ENCODE measurements at places on chromosomes 4 and X.

DNA sequence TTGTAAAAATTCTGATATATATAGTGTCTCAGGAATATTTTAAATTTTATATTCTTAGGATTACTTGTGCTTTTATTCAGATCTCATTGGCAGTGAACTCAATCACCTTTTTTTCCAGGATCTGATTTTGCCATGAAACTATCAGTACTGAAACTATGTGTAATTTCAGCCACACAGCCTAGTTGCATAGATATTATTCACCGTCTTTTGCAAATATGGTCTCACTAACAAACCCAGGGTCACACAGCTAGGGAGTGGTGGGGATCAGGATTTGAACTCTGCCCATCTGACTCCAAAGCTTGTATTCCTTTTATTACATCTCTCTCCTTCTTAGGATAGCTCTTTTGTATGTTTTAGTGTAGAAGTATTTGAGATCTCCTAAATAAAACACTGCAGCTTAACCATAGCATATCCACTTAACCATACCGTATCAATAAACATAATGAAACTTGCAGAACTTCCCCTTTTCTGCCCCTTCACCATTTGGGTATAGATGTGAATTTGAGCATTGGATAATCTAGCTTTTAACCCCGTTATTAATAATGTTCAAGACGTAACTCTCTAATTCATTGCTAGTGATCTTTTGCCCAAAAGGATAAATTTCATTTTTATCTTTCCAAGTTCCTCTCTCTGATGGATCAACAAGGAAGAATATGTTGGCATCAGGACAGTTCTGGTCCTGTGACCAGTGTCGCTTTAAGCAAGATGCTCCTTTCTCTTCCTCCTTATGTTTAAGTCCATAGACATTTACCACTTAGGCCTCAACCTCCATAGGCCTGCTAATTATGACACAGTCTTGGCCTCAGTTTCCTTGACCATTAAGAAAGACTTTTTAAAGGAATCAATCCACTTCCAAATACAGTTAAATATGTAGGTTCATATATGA lies 74.6 kb downstream of the RAPGEF2 start:
- no peak for DNase-seq

DNA sequence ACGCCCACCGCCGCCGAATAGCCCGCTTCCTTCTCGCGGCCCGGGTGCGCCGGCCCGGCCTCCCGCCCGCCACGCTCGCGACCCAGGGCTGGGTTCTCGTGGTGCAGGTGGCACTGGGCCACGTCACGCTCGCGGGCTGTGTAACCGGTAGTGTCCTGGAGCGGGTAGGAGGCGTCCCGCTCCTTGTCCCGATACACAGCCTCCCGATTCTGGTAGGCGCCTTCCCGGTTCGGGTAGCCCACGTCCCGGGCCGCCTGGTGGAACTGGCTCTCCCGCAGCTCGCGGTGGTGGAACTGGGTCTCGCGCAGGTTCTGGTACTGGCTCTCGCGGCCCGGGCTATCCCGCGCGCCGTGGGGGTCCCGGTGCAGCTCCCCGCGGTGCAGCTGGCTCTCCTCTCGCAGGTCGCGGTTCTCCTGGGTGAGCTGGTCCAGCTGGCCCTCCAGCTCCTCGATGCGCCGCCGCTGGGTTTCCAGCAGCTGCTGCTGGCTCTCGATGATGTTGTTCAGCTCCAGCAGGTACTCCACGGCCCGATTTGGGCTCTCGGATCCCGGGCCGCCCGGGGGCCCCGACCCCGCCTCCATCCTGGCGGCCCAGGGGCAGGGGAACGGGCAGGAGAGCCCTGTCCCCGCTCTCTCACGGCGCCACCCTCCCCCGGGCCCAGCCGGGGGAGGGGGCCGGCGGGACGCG lies 39.3 kb upstream of the IQSEC2 start:
- DNase-seq = peak; percentile 6

GRCh38 chr4:72063726-72064125 lies 31.9 kb downstream of the NPFFR2 start:
- DNase-seq = no peak

DNA sequence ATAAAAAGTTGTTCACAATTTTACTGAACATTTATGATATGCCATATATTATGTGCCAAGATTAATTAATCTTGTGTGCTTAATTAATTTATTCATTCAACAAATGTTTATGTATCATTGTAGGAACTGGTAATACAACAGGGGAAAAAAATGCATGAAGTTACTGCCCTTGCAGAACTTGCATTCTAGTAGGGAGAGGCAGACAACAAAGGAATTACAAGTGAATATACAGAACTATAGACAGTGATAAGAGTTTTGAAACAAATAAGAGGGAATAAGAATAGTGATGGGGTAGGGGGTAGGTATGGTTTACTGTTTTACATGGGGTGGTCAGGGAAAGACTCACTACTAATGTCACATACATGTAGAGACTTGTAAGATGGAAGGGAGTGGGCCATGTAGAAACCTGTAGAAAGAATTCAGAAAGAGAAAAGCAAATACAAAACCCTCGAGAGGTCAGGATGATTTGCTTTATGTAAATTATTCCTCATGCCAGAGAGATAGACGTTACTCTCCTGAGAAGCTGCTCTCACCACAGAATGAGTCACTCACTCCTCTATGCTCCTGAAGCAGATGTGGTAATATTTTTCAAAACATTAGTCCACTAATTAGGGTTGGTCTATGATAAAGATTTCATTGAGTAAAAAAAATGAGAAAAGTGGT lies 855.0 kb upstream of the GRID2 start:
- DNase-seq = no peak

DNA sequence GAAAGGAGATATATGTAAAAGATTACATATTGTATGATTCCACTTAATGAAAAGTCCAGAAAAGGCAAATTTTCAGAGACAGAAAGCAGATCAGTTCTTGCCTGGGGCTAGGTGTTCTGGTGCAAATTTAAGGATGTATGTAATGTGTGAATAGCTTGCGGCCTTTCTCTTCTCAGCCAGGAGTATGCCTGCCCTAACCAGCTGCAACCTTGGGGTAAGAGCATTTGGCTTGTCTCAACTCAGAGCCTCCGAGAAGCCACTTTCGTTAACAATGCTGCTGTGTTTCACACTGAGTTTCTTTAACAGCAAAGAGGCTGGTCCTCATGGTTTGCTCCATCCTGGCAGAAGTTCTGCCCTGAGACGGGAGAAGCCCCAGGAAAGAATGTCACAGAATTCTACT lies 102.7 kb downstream of the SPCS3 start:
- DNase-seq = no peak

GRCh38 chr4:11774346-11774745 lies 345.7 kb upstream of the HS3ST1 start:
- DNase-seq = no peak

GRCh38 chrX:16162391-16162790 lies 4.9 kb upstream of the MAGEB17 start:
- DNase-seq = no peak

DNA sequence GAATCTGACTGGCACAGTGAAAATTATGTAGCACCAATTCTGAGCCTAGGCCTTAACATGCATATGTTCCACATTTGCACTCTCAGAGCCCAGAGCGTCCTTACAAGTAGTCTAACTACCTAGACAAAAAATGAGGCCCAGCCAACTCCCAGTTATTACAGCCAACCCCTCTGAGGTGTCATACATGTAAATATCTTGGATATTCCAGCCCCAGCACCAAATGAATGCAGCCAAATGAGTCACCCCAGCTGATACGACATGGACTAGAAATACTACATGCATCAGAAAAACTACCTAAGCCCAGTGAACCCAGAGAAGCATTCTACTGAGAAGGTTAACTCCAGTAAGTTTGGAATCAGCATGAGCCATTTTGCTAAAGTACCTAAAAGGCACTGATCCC lies 145.1 kb downstream of the STPG2 start:
- DNase-seq = no peak

DNA sequence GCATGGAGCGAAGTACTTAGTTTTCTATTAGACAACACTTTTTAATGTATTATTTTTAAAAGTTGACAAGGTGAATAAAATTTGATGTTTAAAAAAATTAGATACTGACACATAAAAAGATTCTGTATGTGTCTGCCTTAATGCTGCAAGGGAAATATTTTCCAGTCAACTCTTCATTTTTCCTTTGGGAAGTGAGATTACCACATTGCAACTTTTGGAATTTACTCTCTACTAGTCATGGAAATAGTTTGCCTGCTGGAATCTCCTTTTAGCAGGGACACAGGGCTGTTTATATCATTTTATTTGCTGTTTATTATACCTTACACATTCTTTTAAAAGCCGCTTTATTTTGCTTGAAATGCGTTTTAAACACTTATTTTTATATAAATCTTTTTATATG lies 135.1 kb downstream of the MID1 start:
- DNase-seq = no peak

DNA sequence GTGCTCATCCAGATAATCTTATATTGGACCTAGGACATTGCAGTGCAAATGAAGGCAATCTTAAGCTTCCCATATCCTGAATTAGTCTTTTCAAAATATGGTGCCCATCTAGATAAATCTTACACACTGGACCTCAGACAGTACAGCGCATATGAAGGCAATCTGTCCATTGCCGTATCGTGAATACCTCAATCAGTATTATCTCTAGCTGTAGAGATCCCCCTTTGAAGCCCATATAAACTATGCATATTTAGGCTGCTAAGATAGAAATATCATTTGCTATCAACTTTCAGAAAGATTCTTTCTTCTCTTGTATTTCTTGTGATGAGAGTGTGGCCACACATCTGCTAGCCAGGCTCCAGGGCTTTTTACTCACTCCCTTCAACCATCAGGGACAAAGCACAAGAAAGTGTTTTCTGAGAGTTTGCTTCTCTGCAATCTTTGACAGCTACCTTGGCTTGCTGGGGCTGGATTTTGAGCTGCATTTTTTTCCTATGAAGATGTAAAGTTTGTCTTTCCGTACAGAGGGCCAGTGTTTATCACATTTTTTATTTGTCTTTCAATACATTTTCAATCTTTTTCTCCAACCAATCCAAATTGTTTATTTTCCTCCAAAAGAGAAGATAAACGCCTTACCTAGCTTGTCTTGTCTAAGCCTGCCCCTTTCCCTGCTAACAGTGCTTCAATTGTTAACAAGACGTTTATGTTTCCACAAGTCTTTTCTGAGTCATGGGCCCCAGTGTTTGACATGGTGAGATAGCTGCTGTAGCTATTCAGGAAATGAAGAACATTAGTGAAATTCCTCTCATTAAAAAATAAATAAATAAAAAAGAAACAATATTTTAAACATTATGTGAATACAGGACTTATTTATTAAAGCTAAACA lies 57.6 kb upstream of the FAT1 start:
- DNase-seq = no peak

GRCh38 chrX:108091878-108092291 lies 307 bp downstream of the ATG4A start:
- no peak for DNase-seq

DNA sequence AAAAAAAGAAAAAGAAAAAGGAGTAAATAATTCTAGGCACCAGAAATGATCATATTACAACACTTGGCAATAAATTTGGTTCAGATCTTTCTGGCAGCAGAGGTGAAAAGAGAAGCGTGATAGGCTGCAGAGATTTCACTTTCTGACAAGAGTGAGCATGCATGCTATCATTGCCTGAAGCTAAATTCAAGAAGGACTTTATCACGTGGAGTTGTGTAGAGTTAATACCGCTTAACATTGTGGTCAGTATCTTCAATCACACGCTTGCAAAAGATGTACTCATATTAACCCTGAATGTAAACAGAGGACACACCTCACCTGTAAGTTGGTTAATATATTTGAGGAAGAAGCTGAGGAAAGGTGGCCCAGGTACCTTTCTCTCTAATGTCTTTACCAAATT lies 31.4 kb upstream of the RBPJ start:
- no peak for DNase-seq

- no peak for DNase-seq
Observed at GRCh38 chrX:135015523-135016245, 6.7 kb downstream of the RTL8B start.

DNA sequence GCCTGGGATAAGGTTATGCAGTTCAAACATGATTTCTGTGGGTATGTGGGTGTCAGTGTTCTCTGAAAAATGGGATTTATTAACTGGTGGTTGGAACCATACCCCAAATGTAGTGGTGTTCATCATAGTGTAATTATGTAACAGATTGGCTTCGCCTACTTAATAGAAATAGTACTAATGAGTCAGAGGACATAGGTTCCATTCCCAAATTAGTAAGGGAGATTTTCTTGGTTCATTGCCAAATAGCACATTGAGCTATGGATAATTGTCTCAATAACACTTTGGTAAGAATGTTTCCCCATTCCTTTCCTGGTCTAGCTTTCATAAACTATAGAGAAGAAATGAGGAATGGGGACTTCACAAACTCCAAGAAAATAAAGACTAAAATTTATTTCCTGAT lies 20.5 kb upstream of the CYBB start:
- DNase-seq = no peak

GRCh38 chrX:7706032-7706431 lies 136.9 kb upstream of the VCX start:
- DNase-seq = no peak

DNA sequence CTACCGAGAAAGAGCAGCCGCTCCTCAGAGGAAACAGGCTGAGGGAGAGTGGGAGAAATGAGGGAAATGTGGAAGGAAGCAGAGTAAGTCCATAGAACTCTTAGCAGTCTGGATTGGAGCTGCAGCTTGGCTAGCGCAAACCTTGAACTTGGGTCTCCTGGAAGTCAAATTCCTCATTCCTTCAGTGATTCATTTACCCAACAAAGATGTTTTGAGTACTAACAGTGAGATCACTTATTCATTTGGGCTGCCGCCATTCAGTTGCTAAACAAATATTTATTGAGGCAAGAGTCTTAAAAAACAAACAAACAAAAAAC lies 51.5 kb downstream of the SEL1L3 start:
- DNase-seq = no peak

- no peak for DNase-seq
Observed at GRCh38 chr4:12595986-12596385, 888.2 kb downstream of the RAB28 start.

DNA sequence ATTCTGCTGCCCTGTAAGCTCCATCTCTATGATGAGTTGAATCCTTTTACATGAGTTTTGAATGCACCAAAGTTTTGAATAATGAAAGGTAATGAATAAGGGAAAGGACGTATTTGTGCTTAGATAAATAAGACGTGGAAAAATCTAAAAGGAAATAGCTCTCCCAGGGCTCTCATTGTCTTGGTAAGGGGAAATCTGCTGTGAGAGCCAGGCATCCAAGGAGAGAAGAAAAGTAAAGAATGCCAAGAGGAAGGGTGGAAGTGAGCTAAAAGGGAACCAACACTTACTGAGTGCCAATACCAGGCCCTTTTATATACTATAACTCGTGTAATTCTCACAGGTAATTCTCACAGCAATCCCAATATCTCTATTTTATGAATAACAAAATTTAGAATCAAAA lies 62.6 kb upstream of the KLHL13 start:
- DNase-seq = no peak

GRCh38 chr4:46404981-46405380 lies 15.1 kb upstream of the GABRA2 start:
- no peak for DNase-seq

Measured in CD4-positive, alpha-beta T cell treated with Interleukin-1 beta for 1 hour (primary cell).